Pons (tissue), 1 donor: ENCODE measurements at places on chromosomes 1 and 21.

GRCh38 chr1:204782118-204782700 lies 88.5 kb upstream of the NFASC start:
- DNase-seq, result no peak

DNA sequence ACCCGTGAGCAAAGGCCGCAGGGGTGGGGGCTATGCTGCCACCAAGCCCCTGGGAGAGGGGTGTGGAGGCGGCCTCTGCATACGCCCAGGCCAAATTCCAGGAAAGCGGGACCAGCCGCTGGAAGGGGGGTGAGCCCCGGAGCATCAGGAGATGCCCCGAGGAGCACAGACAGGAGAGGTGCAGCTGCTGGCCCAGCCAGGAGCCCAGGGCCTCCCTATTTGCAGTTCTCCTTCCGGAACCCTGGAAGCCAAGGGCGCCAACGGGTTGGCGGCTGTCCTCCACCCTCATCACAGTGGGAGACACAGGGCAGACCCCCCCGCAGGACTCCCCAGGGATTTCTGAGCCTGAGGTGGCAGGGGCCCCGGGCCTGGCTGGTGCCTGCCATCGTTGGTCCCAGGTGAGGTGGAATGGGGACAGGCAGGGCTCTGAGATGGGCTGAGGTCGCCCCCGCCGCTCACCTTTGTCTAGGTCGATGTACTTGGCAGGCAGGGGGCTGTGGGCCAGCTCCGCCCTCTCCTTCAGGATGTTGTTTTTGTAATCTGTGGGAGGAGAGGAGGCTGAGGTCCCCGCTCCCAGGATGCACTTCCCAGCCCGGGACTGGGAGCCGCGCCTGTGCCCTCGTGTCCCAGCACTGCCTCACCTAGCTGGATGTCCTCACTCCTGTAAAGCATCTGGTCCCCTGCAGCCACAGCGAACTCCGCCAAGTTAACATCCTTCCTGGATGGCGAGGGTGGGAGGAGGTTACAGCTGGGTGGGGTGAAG lies 4.4 kb upstream of the DVL1 start:
- DNase-seq, result no peak

DNA sequence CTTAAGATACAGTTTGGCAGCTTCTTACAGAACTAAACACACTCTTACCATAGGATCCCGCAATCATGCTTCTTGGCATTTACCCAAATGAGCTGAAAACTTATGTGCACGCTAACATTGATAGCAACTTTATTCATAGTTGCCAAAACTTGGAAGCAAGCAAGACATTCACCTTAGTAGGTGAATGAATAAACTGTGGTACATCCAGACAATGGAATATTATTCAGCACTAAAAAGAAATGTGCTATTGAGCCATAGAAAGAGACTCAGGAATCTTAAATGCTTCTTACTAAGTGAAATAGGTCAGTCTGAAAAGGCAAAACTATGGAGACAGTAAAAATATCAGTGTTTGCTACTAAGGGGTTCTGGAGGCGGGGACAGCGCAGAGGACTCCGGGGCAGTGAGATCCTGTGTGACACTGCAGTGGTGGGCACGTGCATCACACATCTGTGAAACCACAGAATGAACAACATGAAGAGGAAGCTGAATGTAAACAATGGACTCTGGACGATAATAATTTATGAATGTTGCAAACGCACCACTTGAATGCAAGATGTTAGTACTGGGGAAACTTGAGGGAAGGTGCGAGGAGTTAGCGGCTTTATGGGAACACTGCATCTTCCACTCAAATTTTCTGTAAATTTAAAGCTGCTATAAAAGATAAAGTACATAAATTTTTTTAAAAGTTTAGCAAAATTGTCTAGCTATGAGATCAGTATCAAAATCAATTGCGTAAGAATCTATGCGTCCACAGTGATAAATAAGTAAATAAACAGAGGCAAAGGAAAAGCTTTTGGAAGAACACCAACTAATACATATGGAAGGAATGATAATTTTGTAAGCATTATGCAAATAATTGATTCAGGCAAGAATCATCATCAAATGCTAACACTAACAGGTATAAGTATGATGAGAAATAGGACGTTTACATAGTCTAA lies 15.4 kb upstream of the SPATC1L start:
- DNase-seq, result no peak

- DNase-seq, result no peak
Observed at GRCh38 chr1:22592051-22592450, 28.8 kb downstream of the EPHA8 start.

DNA sequence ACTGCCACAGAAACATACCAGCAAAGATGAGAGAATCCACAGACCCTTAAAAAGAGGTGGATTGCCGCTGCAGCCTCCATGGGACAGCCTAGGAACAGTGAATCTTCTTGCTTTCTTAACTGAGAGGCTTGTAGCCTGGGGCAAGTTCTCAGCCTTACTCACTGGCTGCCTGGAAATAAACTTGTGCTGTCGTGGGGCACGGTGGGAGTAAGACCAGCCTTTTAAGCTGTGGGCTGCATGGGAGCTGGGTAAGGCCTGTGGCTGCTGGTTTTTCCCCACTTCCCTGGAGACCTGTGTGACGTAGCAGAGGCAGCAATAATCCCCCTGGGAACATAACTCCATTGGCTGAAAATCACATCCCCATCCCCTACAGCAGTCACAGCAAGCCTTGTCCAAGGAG lies 30.8 kb downstream of the CD2 start:
- no peak for DNase-seq

DNA sequence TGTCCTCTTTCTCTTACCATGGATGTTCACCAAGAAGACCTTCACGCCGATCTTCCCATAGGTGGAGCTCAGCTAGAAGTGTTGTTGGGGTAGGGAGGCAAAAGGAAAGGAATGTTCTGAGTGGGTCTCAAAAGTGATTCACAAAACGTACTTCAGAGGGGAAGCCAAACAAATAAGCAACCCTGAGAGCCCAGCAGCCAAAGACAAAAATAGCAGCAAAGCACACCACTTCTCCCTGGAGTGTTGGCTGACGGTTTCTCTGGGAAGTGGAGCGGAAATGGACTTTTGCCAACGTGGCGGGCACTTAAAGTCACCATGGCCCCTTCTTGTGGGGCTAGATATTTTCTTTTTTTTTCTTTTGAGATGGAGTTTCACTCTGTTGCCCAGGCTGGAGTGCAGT lies 23.1 kb downstream of the SLC26A9 start:
- peak; percentile 23 for DNase-seq

DNA sequence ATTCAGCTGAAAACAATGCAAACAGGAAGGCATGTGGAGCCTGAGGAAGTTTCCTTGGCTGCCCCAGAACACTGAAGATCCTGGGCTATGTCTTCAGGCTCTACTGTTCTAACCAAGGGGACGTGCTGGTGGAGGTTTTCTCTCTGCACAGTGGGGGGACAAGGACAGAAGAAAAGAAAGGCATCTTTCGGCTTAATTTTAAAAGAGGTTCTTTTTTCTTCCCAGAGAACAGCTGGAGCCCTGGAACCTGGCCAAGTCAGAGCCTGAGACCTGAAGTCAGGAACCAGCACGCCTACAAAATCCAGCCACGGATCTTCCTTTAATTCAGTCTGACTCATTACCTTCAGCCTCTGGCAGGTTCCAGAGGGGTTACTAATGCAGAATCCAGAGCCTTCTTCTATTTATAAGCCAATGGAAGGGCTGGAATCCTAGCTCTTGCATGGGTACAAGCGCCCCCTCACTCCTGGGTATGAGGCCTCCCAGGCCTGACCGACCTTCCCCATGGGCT lies 19.8 kb downstream of the CTNNBIP1 start:
- no peak for DNase-seq

- DNase-seq, result no peak
Observed at GRCh38 chr1:9169601-9170137, 40.8 kb upstream of the GPR157 start.

- no peak for DNase-seq
Observed at GRCh38 chr1:216626394-216627067, 96.7 kb downstream of the ESRRG start.

DNA sequence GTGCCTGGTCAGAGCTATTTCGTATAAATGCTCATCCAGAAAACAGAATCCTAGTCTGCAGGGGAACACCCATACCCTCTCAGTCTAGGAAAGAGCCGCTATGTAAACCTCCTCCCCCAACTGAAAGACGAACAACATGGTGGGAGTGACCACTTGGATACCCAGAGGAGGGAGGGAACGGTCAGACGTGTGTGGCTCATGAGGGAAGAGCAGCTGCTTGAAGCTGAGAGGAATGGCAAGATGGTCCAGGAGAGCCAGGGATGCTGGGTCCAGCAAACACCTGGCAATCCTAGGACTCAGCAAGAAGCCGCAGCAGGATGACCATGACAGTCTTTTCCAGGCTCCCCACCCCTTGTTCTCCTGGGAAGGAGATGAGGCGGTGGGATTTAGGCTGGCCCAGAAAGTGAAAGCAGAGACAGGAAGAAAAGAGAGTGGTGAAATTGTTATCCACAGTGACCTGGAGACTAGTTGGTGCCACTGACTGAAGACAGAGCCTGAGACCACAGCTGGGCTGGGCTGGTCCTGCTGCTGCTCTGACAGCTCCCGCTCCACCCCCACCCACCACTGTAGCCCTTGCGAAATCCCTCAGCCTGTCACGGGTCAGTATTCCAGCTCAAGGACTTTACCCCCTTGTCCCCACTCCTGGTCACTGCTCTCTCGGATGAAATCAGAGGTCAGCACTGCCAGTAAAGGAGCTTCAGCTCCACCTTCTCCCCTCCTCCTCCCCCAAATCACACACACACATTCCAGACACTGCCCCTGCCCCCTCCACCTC lies 3.6 kb downstream of the CERS2 start:
- DNase-seq, result peak; percentile 49

- no peak for DNase-seq
Observed at GRCh38 chr1:182875889-182876288, 36.7 kb downstream of the DHX9 start.

DNA sequence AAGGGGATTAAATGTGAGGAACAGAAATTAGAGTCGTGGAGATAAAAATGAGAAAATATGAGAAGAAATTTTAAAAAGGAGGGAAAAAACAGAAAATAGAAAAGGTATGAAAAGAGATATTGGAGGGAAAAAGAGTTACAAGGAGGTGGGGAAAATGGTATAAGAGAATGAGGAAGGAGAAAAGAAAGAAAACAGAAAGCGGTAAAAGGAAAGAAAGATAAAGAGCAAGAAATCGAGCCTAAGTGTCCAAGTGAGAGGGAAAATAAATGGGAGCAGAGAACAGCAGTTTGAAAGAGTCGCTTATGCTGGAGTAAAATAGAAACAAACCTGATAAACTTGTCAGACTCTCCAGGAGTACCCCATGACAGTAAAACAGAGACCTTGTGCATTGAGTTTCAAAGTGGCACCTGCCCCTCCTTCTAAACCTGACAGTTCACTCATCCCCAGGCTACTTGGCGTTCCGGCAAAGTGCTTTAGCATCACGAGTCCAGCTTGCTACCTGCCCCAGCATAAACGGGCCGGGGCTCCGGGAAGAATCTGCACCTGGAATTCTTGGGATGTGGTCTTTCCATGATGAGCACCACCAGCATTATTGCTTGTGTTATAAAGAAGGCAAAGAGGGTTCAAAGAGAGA lies 585 bp downstream of the NEGR1 start:
- DNase-seq, result peak; percentile 67

GRCh38 chr1:161200992-161201835 lies 953 bp upstream of the NDUFS2 start:
- peak; percentile 73 for DNase-seq

- DNase-seq, result no peak
Observed at GRCh38 chr1:24384251-24385090, 29.1 kb downstream of the STPG1 start.

- no peak for DNase-seq
Observed at GRCh38 chr1:189899686-189900425, 577.8 kb downstream of the BRINP3 start.

DNA sequence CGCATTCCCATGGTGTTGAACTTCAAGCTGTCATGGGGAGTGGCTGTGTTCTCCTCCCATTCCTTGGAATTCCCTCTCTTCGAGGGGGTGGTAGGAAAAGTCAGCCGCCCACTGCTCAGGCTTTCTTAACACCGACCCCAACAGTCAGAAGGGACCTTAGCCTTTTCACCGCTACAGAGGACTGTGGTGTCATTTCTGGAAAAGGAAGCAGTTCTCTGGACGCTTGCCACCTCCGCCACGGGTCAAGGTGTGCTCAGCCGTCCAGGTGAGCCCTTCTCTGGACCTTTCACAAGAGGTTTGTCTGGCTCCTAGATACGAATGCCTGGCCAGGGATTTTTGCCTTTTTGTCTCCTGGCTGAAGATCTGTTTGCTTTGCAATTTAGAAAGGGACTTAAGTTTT lies 31.8 kb downstream of the CLIC6 start:
- no peak for DNase-seq

DNA sequence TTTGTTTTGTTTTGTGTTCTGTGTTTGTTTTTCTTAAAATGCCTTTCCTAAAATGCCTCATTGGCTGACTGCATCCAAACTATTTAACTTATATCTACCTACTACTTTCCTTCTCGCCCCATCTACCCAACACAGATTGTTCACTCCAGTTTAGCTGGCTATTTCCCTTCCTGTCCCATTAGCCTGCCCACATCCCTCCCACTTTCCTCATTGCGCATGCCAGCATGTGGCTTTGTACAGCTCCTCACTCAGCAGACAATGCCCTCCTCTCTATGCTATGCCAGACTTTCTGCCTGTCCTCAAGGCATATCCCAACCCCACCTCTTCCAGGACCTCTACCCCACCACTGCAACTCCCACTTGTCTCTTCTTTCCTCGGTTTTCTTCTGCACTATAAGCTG lies 94.7 kb upstream of the C1orf21 start:
- no peak for DNase-seq

GRCh38 chr1:78101514-78101913 lies 55.7 kb downstream of the GIPC2 start:
- DNase-seq, result no peak

DNA sequence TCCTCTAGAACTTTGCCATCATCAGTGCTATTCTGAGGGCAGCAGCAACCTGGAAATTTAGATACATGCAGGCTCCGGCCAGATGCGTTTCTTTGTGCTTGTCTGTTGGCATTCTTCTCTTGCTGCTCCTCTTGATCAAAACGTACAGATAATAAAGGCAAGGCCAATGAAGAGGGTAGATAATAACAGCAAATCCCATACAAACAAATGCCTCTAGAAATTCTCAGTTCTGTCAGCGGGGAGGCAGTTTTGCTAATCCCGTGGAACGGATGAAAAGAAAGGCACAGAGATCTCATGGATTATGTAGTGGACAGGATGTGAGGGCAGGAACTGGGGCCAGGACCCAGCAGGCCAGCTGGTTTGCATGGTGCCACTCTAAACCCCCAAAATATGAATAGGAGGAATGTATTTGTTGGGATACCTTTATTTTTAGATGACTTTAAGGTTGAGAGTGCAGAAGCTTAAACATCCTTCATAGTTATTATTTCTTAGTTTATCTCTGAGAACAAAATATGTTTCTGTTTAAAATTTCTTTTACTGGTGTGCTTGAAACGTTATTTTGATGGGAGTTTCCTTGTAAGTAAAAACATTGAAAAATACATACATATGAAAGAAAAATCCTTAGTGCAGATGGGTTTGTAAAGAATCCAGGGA lies 1.5 kb downstream of the ITSN1 start:
- DNase-seq, result peak; percentile 34

GRCh38 chr1:28530456-28530855 lies 22.4 kb upstream of the TRNAU1AP start:
- no peak for DNase-seq
